Stimulated activated CD4-positive, alpha-beta T cell treated with anti-CD3 and anti-CD28 coated beads, Interleukin-15, amount 100 ng/mL, for 24 hours (primary cell): ENCODE measurements at places on chromosomes 16 and 17.

DNA sequence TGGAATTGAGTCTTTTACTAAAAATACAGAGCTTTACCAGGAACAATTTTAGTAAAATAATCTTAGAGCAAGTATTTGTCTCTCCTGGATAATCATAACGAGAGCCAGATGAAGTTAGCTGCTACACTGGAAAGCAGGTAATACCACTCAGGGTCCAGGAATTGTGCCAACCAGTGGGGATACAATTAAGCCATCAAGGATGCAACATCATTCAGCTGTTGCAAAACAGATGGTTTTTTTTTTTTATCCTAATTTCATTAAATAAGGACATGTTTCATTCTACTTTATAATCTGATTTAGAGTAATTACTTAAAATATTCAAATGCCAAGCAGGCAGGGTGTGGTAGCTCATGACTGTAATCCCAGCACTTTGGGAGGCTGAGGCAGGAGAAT, 10.2 kb downstream of the MMD start:
- DNase-seq = no peak

- DNase-seq = no peak
These were observed 20.2 kb upstream of the GUCY2D start for GRCh38 chr17:7982173-7982572.

DNA sequence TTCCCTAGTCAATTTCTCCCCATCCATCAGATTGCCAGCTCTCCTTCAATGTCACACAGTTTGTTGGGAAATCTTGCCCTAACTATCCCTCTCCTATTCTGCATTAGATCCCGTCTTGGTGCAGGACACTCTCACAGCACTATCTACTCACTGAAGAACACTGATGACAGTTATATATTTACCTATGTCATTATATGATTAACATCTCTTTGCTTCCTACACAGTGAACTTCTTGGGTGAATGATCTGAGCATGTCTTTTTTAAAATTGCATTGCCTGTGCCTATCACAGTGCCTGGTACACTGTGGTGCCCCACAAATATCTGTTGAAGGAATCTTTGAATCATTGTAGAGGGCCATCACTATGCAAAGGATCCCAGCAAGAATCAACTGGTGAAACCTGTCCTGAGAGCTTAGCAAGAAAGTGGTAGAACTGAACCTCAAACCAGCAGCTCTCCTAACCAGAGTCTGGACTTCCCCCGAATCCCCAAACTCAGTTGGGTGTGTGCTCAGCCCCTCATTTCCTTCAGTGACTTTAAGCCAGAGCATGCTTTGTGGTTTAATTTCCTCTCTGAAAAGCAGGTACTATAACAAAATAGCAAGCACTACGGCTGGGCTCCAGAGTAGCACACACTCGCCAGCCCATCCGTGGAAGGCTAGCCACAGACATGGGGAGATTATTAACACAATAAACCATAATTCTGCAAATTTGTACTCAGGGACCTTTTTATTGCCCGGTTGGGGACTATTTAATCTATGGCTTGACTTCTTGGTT, 680.7 kb upstream of the SALL1 start:
- no peak for DNase-seq

DNA sequence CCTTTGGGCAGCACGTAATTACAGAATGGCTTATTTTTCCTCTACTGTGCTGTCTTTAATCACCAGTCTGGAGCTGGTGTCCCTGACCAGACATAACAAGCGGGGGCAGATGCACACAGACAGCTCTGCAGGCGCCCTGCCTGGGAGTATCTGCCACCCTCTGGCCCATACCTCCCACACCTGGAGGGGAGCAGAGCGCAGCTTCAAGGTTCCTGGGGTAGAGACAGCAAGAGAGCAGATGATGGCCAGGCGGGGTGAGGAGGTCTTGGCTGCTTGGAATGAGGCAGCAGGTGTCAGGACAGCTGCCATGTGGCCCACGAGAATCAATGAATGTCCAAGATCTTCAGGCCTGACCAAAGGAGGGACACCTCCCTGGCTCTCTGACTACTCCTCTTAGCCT, 23.8 kb downstream of the TMEM94 start:
- no peak for DNase-seq

DNA sequence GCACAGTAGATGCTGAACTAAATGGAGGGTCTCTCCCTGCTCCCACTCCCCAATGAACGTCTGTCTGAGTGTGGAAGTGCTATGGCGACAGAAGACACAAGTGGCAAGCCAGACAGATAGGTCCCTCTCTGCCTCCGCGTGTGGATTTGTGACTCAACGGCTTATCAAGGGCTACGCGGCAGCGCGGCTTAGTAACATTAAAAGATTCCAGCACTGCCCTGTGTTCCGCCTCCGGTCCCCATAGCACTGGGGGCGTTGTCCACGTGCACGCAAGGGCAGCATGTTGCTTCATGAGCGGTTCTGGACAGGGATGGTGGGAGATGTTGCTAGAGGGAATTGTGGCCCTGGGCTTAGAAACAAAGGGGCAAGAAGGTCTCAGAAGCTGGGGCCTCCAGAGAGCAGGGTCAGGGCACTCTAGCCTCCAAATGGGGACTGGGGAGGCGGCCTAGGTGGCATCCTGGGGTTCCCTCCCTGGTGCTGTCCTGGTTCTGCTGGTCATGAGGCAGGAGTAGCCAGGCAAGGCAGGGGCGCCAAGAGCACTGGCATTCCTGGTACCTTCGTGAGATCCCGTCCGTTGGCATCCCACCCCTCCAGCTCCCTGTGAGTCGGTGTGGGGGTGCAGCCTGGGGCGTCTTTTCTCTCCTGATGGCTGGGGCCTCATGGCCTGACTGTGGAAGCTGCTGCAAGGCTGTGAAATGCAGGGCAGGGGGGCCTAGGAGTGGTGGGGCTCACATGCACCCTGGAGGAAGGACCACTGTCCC, 9.1 kb downstream of the CRHR1 start:
- no peak for DNase-seq

DNA sequence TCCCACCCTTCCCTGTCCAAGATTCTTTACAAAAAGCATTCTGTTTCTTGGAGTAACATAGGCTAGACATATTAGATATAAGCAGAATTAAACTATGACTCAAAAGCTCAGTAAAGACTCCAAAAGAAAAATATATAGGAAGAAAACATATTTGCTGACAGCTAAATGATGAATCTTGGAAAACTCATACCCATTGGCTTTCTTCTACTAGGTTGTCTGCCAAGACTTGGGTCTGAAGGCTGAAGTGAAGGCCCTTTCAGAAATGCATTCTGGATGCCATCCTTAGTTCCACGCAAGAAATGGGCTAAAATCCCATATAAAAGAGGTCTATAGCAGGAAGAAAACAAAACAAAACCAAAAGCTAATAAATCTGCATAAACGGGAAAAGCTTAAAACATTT, 15.1 kb downstream of the CEP20 start:
- DNase-seq = no peak

GRCh38 chr16:73610605-73611156, 562.8 kb upstream of the ZFHX3 start:
- DNase-seq = no peak

DNA sequence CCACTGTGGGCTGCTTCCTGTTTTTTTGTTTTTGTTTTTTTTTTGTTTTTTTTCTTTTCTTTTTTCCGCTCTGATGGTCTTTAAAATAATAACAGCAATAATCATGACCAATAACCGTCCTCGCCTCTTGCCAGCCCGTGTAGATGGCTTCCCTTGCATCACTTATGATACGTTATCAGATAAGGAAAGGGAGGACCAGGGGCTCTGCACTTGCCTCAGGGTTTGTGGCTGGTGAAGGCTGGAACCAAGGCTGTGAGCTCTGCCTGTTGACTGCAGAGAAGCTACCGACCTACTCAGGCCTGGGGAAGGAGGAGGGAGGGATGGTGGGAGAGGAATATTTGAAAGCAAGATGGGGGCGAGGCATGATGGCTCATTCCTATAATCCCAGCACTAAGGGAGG, 114.0 kb upstream of the SDK2 start:
- no peak for DNase-seq

DNA sequence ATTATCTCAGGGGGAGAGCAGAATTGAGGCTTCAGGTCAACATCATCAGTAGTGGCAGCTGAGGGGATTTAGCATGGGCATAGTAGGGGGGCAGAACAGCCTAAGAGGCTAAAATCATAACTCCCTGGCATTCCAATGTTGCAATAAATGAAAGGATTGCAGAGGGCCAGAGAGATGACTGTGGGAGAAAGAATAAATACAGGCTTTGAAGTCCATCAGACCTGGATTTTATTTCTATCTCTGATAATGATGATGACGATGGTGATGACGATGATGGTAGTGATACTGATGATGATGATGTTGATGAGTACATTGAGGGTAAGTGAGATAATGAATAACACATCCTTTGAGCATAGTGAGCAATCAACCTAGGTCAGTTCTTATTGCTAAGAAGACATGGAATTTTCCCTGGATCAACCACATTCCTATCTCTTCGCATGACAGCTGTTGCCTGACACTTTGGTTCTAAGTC, 107.4 kb upstream of the CDH11 start:
- no peak for DNase-seq

GRCh38 chr16:22091721-22092120, 620 bp upstream of the VWA3A start:
- no peak for DNase-seq

GRCh38 chr17:82389379-82389778, 17.8 kb downstream of the UTS2R start:
- DNase-seq = no peak

DNA sequence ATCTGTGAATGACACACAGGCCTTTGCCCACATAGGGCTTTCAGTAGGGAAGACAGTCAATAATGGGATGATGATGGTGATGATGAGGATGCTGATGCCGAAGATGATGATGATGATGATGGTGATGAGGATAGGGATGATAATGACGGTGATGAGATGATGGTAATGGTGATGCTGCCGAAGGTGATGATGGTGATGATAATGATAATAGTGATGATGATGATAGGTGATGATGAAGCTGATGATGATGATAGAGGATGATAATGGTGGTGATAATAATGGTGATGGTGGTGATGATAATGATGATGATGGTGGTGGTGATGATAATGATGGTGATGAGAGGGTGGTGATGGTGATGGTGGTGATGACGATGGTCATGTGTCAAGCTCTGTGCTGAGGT, 12.9 kb downstream of the FOXL1 start:
- DNase-seq = no peak

DNA sequence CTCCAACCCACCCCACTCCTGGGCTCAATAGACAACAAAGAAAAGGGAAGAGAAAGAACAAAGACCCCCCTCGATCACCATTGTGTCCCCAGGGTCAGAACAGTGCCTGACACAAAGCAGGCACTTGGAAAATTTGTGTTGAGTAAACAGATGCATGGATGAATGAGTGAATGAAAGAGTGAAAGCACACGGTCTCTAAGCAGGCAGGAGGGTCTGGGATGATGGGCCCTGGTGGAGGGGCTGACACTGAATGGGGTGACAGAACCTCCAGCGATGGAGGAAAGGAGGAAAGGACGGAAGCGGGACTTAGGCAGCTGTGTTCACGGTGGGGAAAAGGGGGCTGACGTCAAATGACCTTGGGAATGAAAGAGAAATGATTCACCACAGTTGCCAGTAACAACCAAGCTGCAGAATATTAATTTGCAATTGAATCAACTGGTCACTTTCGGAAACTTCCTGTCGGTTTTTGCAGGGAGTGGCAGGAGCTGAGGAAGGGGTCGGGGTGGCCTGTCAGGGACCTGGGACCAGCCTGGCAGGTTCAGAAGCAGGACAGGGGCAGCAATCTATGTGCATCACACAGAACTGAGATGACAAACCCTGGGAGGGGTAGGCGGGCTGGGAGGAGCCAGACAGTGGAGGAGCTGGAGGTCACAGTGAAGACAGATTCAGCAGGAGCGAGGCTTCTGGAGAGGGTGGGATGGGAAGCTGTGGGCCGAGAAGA, 6.7 kb upstream of the GAST start:
- DNase-seq = no peak

- DNase-seq = peak; percentile 47
These were observed 14.0 kb upstream of the DPEP1 start for GRCh38 chr16:89599451-89599858.

DNA sequence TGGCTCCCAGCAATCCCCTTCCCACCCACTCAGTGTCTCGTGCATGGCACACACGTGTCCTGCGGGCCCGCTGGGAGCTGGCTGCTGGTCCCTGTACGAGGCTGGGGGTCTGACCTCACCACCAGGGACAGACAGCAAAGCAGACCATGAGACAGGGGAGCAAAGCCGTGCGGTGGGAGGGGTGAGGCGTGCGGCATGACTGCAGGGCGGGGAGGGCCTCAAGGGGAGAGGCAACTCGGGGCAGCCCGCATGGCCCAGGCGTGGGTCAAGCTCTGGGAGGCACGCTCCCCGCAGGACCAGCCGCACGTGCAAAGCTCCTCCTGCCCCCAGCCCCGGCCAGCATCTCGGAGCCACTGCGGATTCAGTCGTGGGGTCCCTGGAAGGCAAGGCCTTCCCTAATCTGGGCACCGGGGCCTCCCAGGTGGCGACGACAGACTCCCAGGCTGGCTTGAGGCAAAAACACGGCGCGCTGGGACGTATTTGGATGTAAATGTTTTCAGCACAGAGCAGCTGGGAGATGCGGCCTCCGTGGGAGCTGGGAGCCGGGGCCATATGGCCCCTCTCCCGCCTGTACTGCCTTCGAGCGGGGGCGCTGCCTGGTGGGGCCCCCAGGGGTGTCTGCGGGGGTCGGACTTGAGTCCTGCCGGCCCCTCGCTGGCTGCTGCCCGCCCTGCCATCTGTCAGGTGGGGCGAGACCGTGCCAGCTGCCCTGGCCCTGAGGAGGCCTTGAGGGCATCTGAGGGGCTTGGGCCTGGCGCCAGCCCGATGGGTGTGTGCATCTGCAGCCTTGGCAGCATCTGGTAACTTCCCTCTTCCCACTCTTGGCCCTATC, 12.2 kb upstream of the CBFA2T3 start:
- no peak for DNase-seq

DNA sequence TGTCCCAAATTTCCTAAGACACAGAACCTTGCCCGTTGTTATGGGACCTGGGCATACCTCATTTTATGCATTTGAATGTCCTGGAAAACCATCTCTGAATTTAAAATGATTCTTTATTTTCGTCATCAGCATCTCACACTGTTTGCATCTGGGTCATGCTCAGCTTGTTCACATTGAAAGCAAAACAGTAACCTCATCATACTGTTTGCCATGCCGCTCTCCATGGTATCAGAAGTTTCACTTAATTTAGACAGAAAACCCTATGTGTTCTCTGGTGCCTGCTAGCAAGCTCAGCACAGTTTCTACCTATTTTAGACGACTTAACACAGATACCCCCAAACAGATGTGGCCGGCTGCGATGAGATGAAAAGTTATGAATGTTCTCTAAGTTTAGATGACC, 292.1 kb downstream of the SNX29 start:
- DNase-seq = no peak

- no peak for DNase-seq
These were observed 48.6 kb downstream of the CDRT4 start for GRCh38 chr17:15418781-15419180.

GRCh38 chr17:9109933-9110332, 88.6 kb downstream of the NTN1 start:
- no peak for DNase-seq

- DNase-seq = no peak
These were observed 17.7 kb upstream of the SLC38A10 start for GRCh38 chr17:81312624-81313325.

GRCh38 chr17:41335747-41336146, 14.9 kb downstream of the KRT33A start:
- DNase-seq = no peak

- no peak for DNase-seq
These were observed 102.0 kb upstream of the PLCG2 start for GRCh38 chr16:81676883-81677737.
